ENCODE measurements at places on chromosomes 5 and 9.

DNA sequence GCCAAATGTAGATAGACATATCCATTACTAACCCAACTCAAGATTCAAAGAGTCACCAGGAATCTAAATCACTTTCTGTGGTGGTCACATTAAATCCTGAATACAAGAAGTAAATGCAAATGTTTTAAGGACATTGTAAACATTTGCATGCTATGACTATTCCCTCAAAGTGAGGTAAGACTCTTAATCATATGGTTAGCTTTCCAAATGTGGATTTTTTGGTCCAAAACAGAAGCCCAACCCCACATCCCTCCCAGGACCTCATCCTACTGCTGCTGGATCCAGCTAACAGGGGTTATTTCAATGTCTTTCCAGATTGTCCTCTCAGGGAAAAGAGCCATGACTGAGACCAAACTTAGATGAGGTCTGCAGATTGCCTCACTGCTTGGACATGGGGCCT, 228.1 kb upstream of the PANK3 start:
- DNase-seq, result no peak

- DNase-seq, result no peak
Measured at GRCh38 chr5:173035904-173036707, 20.0 kb upstream of the CREBRF start.

GRCh38 chr9:31799953-31800609, 584.4 kb upstream of the ACO1 start:
- DNase-seq, result no peak

GRCh38 chr9:129258124-129258822, 80.2 kb upstream of the IER5L start:
- DNase-seq, result peak; percentile 75

DNA sequence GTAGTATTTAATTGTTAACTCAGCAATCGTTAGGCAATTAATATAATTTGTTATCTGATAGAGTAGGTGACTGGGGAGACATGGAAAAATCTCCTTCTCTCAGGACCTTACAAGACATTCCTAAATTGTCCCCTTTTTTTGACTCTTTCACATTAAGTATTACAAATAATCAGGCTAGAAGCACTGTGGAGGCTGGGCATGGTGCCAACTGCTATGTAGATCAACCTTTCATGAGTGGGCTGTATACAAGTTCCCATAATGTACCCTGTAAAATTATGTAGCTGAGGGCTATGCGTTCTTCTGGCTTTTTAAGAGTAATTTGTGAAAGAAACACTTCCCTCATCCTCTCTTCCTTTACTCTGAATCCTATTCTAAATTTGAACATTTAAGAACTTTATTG, 140.2 kb downstream of the NFIB start:
- DNase-seq, result no peak

GRCh38 chr9:96487949-96488348, 38.0 kb downstream of the HABP4 start:
- no peak for DNase-seq

DNA sequence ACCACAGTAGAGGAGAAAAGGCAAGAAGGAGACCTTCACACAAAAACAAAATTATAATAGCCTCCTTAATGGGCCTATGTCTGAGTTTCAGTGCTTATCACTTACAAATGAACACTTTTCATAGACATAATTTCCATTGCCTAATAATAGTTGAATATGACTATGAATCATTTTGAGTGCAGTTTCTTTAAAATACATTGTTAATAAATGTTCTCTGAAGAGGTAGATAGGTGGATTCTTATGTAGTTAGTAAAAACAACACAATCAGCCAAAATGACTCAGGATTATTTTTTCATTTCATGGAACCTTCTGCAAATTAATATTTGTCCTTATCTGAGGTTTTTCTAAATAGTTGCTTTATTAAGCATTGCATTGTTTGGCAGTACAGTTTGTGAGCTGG, 45.6 kb downstream of the DAPK1 start:
- DNase-seq, result no peak

DNA sequence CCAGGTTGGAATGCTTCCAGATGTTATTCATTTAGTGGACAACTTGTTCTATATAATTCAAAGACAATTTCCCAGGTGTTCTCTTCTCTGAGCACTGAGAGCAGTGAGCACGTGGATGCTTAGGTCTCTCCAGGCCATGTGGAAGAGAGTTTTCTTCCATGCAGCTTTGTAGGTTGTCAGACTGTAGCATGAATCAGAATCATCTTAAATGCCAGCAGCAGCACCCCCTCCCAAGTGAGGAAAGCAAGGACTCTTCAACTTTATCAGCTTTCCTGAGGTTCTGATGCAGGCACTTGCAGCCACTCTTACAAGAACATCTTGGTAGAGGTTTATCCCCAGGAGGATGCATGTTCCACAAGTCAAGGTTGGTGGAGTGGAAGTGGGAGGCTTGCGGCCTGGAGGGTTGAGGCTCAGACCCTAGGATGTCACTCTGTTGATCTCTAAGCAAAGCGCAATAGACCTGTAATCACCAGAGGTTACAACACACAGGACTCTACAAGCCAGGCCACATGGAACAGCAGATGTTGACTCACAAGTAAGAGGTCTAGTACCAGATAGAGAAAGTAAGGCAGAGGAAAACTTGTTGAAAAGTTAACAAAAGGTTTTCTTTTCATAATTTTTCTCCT, 47.7 kb downstream of the UGCG start:
- no peak for DNase-seq

DNA sequence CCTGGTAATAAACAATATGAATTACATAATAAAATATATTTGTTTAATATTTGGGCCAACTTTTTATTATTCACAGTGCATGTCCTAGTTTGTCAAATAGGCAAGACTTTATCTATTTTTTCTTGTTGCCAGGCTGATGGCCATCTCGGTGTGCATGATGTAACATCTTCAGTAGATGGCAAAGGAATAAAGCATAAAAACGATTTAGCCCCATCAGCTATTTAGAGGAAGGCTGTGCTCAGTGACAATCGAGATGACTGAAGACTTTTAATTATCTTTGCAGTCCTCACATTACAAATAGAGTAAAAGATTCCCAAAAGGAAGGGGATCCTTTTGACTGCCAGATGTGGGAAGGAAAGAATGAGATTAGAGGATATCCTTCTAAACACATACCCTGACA, 358.5 kb downstream of the PTPRD start:
- no peak for DNase-seq

- peak; percentile 15 for DNase-seq
Measured at GRCh38 chr9:132894346-132894745, 15.6 kb downstream of the SPACA9 start.

DNA sequence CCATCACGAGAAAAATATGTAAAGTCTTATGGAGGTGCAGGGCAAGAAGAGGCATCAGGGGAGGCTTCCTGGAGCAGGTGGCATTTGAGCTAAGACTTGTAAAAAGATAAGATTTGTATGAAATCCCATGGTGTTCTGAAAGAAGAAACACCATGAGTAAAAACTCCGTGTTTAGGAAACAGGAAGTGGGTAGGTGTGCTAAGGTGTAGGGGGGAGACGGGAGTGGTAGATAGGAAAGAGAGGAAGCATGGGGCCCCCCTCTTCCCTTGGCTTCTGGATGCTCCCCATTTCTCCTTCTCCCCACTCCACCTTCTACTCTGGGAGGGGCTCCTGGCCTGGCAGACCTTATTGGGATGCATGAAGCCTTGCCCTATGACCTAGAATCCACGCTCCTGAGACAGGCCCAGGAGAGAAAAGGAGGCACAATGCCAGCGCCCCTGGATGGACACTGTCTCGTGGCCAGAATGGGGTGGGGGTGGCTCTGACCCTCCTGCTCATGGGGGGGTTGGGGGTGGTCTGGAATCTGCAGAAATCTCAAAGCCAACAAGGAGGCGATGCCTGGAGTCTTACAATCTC, 103.6 kb downstream of the GTF3C4 start:
- DNase-seq, result no peak

- DNase-seq, result peak; percentile 41
Measured at GRCh38 chr9:96450613-96451528, 902 bp downstream of the HABP4 start.

DNA sequence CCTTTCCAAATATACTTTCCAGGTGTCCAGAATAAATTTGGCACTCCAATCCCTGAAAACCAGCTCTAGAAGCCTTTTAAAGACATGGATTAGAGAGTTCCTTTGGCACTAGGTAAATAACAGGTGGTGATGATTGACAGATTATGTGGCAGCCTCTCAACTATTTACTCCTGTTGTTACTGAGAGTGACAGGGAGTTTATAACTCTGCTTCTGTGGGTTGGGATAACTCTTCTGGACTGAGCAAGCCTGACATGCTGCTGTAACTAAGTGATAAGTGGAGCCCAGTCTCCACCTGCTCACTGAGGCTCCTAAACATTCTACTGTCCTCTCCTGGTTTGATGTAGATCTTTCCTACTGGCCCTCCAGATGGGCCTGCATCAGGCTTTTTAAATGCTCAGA, 693.2 kb upstream of the FTMT start:
- DNase-seq, result no peak

- no peak for DNase-seq
Measured at GRCh38 chr5:2178528-2178927, 295.8 kb upstream of the IRX4 start.

DNA sequence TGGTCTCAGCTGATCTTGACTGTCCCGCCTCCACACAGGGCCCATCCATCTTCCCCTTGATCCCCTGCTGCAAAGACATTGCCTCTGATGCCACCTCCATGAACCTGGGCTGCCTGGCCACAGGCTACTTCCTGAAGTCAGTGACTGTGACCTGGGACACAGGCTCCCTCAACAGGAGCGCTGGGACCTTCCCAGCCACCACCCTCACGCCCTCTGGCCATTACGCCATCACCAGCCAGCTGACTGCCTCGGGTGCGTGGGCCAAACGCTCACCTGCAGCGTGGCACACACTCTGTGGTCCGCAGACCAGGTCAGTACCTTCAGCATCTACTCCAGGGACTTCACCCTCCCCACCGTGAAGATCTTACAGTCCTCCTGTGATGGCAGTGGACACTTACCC, 71.9 kb downstream of the INSL6 start:
- no peak for DNase-seq

- DNase-seq, result no peak
Measured at GRCh38 chr5:91556-92263, at the start of gene PLEKHG4B. PLEKHG4B (plus strand) TSS chr5:92168; CDS start chr5:92232, 64 bp downstream.

- no peak for DNase-seq
Measured at GRCh38 chr9:105188746-105189145, 55.7 kb upstream of the SLC44A1 start.

DNA sequence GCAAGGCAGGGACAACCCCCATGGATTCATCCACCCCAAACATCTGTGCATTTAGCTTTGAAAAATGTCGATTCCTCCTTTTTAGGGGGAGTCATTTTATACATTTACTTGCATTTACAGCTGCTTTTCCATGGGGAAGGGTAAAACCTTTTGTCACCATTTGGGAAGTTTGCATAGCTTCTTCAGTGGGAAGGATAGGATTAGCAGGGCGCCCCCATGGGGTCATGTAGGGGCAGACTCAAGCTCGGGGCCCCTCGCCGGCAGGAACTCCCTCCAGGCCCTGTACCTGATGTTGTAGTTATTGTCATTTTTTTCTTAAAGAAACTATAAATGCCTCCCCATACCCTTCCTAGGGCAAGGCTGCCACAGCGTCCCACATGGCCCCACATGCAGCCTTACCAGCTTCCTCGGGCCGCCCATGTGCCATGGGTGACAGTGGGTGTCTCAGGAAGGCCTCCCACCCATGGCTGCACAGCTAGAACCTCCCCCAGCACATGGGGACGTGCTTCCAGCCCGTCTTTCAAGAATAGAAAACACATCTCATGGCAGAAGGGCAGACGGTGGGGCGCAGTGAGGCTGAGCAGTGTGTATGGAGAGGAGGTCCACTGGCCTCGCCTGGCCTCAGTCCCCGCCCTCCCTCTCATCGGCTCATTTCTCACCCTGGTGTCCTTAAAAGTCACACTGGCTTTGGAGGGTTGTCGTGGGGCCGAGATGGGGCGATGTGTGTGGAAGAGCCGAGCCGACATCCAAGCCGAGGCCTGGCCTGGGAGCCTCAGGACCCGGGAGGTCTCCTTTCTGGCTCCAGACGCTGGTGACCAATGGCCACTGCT, 76.1 kb upstream of the OTULINL start:
- DNase-seq, result no peak

DNA sequence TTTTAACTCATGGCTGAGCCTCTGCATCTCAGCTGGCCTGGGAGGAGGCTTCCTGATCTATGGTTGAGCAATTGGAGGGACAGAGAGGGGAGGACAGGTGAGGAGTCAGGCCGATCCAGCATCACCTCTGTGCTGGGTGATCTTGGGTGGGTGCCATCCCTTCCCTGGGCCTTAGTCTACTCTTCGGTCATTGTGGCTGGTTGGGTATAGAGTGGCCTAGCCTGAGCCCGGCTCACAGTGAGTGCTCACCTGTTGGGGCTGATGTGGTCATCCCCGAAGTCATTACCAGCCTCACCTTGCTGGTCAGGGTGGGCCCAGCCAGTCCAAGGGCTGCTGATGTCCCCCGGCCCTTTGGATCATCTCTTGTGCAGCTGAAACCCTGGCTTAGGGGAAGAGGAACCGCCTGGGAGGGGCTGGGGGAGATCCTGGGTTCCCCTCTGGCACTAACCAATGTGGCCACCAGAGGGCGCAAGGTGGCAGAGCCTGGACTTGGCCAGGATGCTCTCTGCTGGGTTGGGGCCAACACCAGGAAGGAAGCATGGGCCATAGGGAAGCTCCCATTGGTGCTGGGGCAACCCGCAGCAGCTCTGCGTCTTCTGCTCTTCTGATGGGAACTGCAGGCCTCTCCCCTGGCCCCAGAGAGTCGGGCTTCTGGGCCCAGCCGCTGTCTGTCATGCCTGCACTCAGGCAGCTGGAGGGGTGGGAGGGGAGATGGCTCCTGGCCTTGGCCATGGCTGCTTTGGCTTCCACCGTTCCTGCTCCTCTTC, 17.3 kb upstream of the ODF2 start:
- peak; percentile 71 for DNase-seq

DNA sequence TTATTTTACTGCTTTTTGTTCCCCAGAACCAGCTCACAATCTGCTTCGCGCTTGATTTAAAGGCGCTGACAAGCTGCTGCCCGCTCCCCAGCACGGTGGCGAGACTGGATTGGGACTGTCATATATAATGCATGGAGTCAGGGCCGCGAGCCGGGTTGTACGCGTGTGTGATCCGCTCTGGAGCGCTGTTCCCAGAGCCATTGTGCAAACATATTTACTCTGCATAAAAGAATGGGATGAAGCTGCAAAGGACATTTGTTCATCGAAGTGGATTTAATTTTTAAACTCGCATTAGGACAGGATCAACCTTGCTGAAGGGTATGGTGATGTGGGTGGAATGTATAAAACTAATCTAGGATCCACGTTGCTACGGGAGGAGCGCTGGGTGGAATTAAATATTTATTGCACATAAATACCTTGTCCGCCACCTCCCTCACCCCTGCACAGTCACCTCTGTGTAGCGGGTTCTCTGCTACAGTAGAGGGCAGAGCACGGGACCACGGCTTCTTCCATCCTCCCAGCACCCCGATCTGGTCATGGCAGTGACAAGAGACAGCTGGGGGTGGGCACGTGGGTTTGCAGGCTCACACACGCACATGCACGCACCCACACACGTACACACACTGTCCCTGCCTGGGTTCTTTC, 18.1 kb upstream of the FCN1 start:
- no peak for DNase-seq

DNA sequence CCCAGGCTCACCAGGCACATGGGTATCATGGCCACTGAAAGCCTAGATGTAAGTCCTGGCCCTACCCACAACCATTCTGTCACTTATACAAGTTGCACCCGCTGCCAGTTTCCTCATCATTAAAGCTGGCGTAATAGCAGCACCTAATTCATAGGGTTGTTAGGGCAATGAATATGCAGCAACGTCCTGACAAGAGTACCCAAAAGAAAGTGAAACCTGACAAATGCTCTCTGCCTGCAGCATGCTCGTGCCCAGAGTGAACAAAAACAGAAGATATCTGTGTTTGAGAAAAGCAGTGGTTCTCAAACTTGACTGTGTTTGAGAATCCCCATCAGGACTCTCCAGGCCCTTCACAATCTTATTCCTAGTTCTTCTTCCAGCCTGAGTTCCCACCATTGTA, 632.4 kb downstream of the SEMA5A start:
- no peak for DNase-seq
